Kidney (tissue), 22 donors: ENCODE measurements at places on chromosomes 16 and 17. TPM values are rescaled to one million over a fixed set of nuclear protein-coding genes. Genes with fewer than 3 reads are reported as not detected.

The TPSG1 gene
- total RNA-seq: 3.4 TPM

The LIMD2 gene
- total RNA-seq: 32.3 TPM

The CDH8 gene
- 0.19 TPM for total RNA-seq

The CAVIN1 gene
- total RNA-seq: 204 TPM

The NOS2 gene
- total RNA-seq: 0.57 TPM

The NPTX1 gene
- 0.31 TPM for total RNA-seq

- peak overlapping the region; percentile 76 for H3K4me3 ChIP-seq
- no peak for DNase-seq
- H3K36me3 ChIP-seq: no peaks in the 10 kb centered on the region
- peak overlapping the region; percentile 83 for H3K27ac ChIP-seq
- no peaks in the 10 kb centered on the region for H3K4me1 ChIP-seq
Measured at GRCh38 chr17:17752821-17753321, 71.6 kb downstream of the RAI1 start.

- DNase-seq: no peak
- no peaks in the 10 kb centered on the region for H3K36me3 ChIP-seq
- H3K27me3 ChIP-seq: no peaks in the 10 kb centered on the region
- H3K27ac ChIP-seq: peak overlapping the region; percentile 32
- H3K4me1 ChIP-seq: no peaks in the 10 kb centered on the region
- no peak overlapping the region for H3K4me3 ChIP-seq
Measured at GRCh38 chr16:56866955-56867830, 2.2 kb downstream of the SLC12A3 start.

DNA sequence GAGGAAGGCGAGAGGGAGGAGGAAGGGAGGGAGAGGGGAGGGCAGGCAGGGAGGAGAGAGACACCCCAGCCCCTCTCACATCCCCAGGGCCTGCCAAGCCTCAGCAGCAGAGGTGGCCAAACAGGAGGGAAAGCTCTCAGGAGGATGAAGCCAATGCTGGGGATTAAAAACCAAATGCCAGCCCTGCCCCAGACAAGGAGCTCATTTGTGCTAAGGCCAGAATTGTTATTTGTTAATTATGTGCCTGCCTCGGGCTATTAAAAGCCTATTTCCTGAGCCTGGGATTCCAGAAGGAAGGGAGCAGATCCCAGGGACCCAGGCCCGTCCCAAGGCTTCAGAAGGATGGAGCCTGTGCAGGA lies 27.9 kb upstream of the GINS2 start:
- no peaks in the 10 kb centered on the region for H3K36me3 ChIP-seq
- H3K27ac ChIP-seq: no peak overlapping the region
- peaks cover 11% of the 10 kb centered on the region for H3K4me1 ChIP-seq
- H3K4me3 ChIP-seq: no peak overlapping the region

- H3K36me3 ChIP-seq: no peaks in the 10 kb centered on the region
- DNase-seq: peak; percentile 96
- H3K27me3 ChIP-seq: no peaks in the 10 kb centered on the region
- peak overlapping the region; percentile 62 for H3K27ac ChIP-seq
Measured at GRCh38 chr17:15502369-15503112, 35.1 kb upstream of the CDRT4 start.

- no peaks in the 10 kb centered on the region for H3K27me3 ChIP-seq
- DNase-seq: peak; percentile 62
- H3K36me3 ChIP-seq: no peaks in the 10 kb centered on the region
- no peak overlapping the region for H3K27ac ChIP-seq
- H3K4me1 ChIP-seq: peaks cover 3% of the 10 kb centered on the region
Measured at GRCh38 chr16:67884-68789, 4.3 kb downstream of the RHBDF1 start.

DNA sequence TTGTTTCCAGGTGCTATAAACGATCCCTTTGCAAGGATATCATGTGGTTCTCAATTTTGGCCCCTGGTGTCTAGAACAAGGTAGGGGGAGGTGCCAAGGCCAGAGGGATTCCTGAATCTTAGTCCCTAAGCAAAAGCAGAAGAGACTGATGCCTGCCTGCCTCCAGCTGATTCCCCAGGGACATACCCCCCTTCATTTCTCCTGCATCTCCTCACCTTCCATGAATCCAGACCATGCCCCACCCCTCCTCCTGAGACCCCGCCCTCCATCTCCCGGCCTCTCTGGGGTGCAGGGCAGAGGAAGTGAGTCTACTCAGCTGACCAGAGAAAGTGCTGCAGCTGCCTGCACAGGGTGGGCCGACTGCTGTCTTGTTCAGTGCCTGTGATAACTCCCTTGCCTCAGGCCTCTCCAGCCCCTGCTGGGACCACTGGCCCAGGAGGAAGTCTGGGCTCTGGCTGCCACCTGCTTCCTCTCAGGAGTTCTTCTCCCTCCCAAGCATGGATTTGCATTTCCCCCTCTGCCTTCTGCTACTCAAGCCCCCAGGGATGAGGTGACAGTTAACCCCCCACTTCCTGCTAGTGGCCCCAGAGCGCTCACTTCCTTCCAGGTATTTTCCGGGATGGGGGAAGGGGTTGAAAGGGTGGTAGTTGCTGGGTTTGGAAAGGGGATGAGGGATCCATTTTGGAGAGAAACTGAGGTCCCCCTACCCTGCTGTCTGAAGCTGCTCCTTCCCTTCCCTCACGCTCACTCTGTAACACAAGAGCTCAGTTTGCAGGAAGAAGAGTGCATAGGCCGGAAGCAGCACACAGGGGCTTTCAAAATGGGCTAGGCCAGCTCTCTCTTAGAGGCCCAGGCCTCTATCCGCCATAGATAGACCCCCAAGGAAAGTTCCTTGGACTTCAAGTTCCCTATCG lies 10.5 kb upstream of the TSPOAP1 start:
- no peaks in the 10 kb centered on the region for H3K4me1 ChIP-seq
- H3K27ac ChIP-seq: peak overlapping the region; percentile 4
- DNase-seq: peak; percentile 81
- H3K36me3 ChIP-seq: no peaks in the 10 kb centered on the region

DNA sequence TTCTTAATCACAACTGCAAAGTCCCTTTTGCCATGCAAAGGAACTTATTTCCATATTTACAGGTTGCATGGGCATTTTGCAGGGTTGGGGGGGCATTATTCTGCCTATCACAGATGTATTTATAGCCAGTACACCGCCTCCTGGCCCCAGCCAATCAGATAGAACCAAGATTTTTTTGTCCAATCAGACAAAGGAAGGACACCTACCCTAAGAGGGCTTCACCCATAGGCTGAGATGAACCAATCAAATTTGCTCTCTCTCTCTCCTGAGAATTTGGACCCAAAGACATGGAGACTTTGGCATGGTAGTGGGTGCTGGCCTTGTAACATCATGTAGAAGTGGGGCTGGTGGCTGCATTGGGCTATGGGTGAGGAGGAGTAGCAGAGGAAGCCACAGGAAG lies 3.9 kb upstream of the KCNG4 start:
- no peaks in the 10 kb centered on the region for H3K36me3 ChIP-seq
- no peaks in the 10 kb centered on the region for H3K4me1 ChIP-seq
- no peak overlapping the region for H3K4me3 ChIP-seq
- H3K27me3 ChIP-seq: no peaks in the 10 kb centered on the region

- DNase-seq: no peak
- peaks cover 10% of the 10 kb centered on the region for H3K36me3 ChIP-seq
- H3K4me3 ChIP-seq: peak overlapping the region; percentile 87
- no peaks in the 10 kb centered on the region for H3K4me1 ChIP-seq
Measured at GRCh38 chr17:57259306-57259705, 3.0 kb downstream of the MSI2 start.

- no peaks in the 10 kb centered on the region for H3K27me3 ChIP-seq
- H3K4me3 ChIP-seq: no peak overlapping the region
- H3K27ac ChIP-seq: no peak overlapping the region
- DNase-seq: no peak
Measured at GRCh38 chr16:30692396-30693064, 6.4 kb upstream of the SRCAP start.
